ENCODE measurements at places on chromosomes 12 and 14.

GRCh38 chr14:49314737-49315136 is 271.4 kb downstream of the RPS29 start:
- DNase-seq = no peak

DNA sequence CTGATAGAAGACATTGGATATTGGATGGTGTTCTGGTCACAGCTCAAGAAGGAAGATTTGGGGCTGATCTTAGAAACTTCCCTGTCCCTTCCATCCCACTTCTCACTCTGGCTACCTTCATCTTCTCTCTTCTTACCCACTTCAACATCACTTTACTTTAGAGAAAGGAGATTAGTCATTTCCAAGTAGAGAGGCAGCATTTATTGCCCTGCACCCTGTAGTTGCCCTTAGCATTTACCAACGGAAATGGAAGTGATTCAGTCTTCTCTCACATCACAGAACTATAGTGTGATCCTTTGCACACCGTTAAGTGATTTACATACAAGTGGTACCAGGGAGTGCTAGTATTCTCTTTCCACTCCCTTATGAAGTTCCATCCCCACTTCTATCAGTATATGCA is 52.4 kb downstream of the PHLDA1 start:
- no peak for DNase-seq

- DNase-seq = no peak
These were observed 33.6 kb upstream of the HNF1A start for GRCh38 chr12:120944645-120945217.

GRCh38 chr12:66288121-66288520 is 14.2 kb upstream of the HELB start:
- no peak for DNase-seq

GRCh38 chr12:89857652-89858274 is 149.1 kb upstream of the ATP2B1 start:
- no peak for DNase-seq

- DNase-seq = no peak
These were observed 66.5 kb upstream of the DIO3 start for GRCh38 chr14:101494826-101495225.

GRCh38 chr12:130571734-130572133 is 144.4 kb downstream of the RIMBP2 start:
- no peak for DNase-seq
